ENCODE measurements at places on chromosomes 12 and 14.
A peak's percentile ranks its signal among the peaks of the same experiment; 100 is the strongest.

DNA sequence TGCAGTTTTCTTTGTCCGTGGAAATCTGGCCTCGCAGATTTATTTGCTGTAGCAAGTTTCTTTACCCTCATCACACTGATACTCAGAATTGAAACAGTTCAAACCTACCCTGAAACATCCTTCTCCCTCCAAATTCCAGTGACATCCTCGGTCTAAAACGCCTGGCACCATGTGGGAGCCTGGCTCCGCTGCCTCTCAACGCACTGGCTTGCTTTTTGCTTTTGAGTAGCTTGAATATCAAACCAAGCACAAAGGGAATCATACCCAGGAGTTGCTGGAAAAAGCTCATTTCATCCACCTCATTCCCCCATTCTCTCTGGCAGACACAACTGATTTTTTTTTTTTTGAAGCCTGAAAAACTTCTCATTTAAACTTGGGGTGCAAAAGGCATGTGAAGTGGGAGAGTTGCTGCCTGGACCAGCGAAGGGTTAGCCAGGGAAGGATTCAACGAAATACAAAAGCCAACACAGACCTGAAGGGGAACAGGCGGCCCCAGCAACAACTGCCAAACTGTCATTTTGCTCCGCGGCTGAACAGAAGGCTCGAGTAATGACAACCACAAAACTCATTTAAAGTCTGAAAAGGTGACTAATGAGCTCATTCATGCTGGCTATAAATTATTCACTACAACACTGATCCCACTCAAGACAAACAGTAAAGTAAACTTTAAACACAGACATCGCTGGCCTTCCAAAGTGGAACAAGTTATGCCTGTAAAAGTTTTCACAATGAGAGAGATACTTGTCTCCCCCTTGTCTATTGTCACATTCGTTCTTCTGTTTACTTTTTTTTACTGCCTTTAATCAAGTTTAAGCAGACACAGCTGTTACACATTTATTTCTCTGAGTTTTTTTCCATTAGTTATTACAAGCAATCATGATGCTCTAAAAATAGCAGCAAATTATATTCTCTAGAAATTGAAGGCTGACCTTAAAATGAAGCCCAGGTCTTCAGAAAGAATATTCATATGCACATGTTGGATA is 12.5 kb upstream of the FOXN3 start:
- peak; percentile 74 for DNase-seq

- no peak for DNase-seq
These were observed 4.7 kb downstream of the NAA25 start for GRCh38 chr12:112103758-112104503.

GRCh38 chr12:77492536-77492935 is 338.2 kb upstream of the NAV3 start:
- no peak for DNase-seq

GRCh38 chr12:94172031-94172430 is 23.7 kb downstream of the PLXNC1 start:
- no peak for DNase-seq

GRCh38 chr14:87411370-87411769 is 581.6 kb downstream of the GALC start:
- no peak for DNase-seq

- no peak for DNase-seq
These were observed 48.2 kb upstream of the PNMA1 start for GRCh38 chr14:73762375-73762822.

GRCh38 chr14:100900837-100901390 is 2.6 kb downstream of the RTL1 start:
- DNase-seq = peak; percentile 74

DNA sequence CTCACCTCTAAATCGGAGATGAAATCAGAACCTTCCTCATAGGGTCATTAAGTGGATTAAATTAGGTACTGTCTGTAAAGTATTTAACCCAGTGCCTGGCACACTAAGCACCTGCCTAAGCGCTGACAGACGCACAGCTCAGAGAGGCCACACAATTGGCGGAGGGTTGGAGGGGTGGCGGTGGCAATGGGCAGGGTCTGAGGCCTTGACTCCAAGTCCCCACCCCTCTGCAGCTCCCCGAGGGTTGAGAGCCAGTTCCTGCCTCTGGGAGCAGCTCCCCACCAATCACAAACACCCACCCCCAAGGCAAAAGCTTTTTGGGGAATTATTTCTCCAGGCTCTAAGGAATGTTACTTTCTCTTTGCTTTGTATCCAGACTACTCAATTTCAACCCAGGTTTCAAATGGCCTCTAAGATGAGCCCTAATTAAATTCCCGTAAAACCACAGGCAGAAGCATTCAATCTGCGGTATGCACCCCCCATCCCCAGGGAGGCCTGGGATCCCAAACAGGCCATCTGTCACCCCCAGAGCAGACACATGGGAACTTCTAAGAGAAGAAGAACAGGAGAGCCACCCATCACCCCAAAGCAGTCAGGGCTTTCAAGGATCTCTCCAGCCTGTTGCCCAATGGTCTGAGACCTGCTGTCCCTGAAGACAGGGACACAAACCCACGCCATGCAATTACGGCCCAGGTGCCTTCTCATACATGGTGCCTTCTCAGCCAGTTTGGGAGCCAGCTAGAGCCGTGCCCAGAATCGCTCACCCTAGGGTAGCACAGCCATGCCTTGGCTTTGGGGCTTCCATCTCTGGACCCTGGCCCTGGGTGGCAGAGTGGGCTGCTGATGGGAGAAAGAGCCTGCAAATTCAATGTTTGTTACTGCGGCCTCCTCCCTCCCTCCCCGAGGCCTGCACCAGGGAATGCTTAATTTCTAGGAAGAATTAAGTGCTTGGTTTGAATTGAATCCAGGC is 66.1 kb downstream of the CHGA start:
- no peak for DNase-seq

DNA sequence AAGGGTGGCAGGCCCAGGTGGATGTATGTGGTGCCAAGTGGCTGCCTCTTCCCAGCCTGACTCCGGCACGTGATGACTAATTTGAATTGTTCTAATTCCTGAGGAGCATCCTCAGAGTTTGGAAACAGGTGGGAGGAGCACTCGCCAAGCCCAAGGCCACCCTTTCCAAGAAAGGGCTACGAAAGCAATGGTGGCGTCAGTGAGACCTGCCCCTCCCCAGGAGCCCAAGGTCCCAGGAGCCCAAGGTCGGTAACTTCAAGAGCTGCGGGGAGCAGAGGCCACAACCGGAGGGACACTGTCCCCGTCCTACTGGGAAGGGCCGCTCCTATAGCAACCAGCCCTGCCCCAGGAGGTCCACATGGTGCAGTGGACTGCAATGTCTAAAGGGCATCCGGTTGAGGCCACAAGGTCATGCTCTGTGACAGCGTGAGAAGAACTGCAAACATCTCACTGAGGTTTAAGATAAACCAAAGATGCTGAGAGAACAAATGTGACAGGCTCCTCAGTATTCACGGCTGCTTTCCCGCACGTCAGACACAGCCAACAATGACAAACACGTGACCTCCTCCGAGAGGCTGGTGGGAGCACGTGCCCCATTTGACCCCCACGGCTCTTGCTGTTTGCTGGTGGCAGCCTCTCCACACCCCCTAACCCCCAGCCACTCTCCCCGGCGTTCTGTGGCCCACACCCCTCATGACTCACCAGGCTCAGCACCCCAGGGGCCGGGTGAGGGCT is 79.6 kb downstream of the ITPK1 start:
- no peak for DNase-seq

- DNase-seq = no peak
These were observed 427.7 kb downstream of the RAD51B start for GRCh38 chr14:68247274-68247673.

- no peak for DNase-seq
These were observed 103.2 kb downstream of the SLC38A4 start for GRCh38 chr12:46722394-46723185.

DNA sequence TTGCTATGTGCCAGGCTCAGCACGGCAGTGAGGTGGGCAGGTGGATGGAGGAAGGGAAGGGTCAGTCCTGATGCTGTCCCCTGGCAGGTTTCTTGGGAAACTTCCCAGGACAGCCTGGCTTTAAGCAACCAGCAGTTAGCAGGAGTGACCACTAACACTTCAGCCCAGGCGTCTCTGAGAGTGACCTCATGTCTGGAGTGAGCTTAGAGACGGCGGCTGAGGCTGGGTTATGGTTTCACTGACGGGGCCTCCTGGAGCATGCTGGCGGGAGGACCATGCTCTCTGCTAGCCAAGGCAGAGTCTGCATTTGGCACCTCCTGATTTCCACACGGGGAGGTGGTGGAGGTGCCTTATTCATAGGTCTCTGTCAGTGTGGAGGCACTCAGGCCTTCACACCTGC is 2.5 kb downstream of the HHIPL1 start:
- DNase-seq = no peak

- DNase-seq = no peak
These were observed 16.7 kb downstream of the ULK1 start for GRCh38 chr12:131911028-131911650.

DNA sequence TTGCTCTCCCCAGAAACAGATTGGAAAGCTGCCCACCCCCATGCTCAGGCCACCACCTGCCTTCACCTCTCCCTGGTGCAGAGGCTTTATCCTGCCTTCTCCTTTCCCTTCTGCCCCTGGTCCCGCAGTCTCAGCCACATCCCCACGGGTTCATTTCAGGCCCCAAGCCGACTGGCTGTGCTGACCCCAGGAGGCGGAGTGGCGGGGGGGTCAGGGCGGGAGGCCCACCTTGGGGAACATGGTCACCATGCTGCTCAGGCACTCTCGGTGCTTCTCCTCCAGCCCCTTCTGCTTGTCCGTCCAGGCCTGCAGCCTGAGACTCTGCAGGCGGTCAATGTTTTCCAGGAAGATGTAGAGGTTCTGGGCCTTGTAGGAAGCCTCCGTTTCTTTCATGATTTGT is 6.9 kb downstream of the FAM186B start:
- no peak for DNase-seq

GRCh38 chr14:36747411-36748184 is 85.9 kb downstream of the PAX9 start:
- no peak for DNase-seq

DNA sequence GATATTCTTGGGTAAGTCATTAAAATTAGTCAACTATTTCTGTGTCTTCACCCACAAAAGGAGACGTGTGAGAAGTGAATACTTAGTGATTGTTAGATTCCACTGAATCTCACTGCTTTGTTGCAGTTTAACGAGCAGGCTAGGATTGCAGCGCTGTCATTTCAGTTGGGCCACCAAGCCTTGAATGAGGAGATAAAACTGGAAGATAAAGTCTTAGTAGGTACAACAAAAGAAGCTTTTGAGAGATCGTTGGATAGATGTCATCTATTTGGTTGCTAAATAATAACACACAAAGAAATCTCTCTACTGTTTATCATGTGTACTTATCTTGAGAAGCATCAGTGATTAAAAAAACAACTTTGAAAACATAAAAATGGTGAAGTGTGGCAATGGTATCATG is 132.3 kb downstream of the RGS6 start:
- DNase-seq = no peak

- DNase-seq = peak; percentile 56
These were observed 825 bp upstream of the CCDC85C start for GRCh38 chr14:99604766-99605298.

- DNase-seq = no peak
These were observed 15.8 kb upstream of the VPS33A start for GRCh38 chr12:122282061-122282460.

- no peak for DNase-seq
These were observed 102.6 kb upstream of the SLCO1C1 start for GRCh38 chr12:20592556-20592955.

DNA sequence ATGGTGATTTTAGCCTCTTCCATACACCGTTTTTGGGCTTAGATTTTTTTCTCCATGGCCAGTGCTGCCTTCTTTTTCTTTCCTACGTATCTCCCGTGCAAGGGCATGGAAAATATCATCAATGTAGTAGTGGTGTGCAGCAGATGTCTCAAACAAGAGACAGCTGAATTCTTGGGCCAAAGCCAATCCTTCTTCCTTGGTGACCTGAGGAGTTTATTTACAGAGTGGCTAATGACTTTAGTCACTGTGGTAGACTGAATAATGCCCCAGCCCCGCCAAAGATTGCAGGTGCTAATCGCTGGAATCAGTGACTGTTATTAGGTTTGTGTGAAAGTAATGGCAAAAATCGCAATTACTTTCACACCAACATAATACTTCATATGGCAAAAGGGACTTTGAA is 235.5 kb upstream of the NOS1 start:
- peak; percentile 81 for DNase-seq

DNA sequence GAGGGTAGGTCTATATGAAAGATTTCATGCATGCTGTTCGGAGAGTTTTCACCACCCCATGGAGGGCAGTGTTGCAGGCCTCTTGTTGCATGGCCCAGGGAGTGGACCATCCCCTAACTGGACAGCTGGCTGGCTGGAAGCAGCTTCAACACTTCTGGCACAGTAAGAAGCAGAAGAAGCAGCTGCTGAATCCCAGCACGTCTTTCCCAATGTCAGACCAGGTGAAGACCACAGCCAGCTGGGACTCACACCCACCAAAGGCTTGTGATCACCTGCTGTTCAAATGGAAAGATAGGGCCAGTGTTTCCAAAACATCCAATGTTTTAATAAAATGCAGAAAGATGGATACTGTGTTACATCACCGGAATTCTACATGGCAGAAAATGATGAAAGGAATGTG is 1423.6 kb downstream of the AACS start:
- no peak for DNase-seq

DNA sequence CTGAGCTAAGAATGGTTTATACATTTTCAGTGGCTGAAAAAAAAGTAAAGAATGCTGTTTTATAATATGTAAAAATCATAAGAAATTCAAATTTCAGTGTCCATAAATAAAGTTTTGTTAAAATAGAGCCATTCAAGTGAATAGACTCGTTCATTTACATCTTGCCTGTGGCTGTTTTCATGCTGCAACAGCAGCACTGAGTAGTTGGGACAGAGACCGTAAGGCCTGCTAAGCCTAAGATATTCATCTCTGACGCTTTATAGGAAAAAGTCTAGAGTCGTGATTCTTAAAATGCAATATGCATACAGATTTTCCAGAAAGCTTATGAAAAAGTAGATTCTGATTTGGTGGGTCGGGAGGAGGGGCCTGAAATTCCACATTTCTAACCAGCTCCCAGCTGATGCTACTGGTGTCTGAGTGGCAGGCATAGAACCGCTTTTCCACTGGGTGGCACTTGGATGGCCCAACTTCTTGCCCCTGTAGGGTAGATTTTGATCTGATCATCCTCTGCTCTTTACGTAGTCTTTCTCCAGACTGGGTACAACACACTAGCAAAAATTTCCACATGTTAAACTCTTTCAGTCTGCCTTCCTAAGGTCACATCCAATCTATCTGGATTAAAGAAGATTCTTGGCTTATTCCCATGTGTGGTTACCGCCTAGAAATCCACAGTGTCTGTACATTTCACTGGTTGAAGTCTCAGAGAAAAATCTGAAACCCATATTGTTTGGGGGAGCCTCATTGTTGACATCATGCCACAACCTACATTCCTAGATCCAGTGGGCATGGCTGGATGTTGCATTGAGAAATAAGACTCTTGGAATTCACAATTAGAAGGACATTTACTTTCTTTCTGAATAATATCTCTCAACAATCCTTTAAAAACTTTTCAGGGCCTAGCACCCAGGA is 151.2 kb downstream of the C12orf75 start:
- no peak for DNase-seq

- no peak for DNase-seq
These were observed 1.4 kb upstream of the SLC8A3 start for GRCh38 chr14:70190156-70190555.

- no peak for DNase-seq
These were observed 30.0 kb downstream of the DTX1 start for GRCh38 chr12:113086249-113087164.
